CD4-positive, alpha-beta T cell treated with Interleukin-10 for 1 hour (primary cell): ENCODE measurements at places on chromosomes 4 and X.

DNA sequence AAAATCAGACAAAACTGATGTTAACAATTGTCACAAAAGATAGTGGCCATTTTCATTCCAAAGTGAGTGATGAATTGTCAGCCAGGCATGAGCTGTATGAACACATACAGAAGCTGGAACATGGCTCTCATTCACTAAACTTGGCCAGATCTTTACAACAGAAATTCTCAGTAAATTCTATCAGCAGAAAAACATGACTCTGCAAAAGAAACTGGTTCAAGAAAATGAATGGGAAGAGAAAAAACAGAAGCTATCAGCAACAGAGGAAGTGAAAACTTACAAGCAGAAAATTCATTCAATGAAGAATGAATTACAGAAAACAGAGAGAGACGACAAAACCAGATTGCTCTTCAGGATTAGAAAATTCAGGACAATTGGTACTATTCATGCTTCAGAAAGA lies 249.6 kb downstream of the COL25A1 start:
- no peak for DNase-seq

- no peak for DNase-seq
Observed at GRCh38 chr4:110008540-110008939, 95.9 kb downstream of the EGF start.

- DNase-seq = no peak
Observed at GRCh38 chr4:786861-787300, 39.0 kb downstream of the CPLX1 start.

DNA sequence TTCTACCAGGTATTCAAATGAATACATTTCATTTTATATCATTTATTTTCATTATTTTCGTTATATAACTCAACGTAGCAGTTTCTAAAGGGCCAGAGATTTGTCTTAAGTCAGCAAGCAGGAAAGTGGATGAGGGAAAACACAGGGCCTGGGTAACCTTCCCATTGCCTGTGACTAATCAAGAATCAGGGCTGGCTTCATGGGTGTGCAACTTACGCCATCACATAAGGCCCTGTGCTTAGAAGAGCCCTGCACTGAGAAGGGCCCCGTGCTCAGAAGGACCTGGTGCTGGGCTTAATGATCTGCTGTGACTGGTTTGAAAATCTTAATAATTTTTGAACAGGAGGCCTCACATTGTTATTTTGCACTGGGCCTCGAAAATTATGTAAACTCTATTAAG lies 65.4 kb upstream of the FAM9C start:
- DNase-seq = no peak

- DNase-seq = no peak
Observed at GRCh38 chr4:62003695-62004094, 803.6 kb downstream of the ADGRL3 start.

DNA sequence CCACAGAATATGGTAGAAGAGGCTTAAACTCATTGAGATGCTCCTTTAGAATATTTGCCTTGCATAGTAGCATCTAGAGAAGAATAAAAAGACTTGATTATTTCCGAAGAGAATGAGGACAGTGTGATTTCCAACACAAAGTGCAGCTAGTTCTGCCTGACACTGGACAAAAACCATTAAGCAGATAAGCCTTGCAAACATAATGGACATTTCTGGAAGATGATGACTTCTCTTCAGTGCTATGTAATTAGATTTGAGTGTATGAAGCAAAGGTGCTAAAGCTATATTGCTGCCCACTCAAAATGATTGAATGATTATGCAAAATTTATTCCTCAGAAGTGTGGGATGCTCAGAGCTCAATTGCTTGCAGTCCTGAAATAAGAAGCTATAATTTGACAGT lies 156.4 kb downstream of the VEGFC start:
- DNase-seq = no peak

GRCh38 chr4:152095701-152096070 lies 334.9 kb upstream of the GATB start:
- no peak for DNase-seq

DNA sequence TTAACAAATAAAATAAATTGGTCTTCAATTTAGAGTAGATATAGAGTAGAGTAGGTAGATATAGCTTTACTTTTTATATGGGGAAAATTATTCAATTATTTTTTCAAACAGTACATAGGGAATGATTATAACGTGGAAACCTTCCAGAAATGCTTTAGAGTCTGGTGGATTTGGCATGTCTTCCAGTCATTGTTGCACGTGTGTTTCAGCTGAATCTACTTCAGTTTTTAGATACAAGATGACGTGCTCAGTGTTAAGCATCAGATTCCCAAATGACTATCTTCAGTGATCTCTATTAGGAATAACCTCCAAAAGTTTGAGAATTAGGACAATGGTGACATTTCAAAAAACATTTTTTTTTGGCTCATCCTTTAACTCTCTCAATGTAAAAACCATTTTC lies 616.9 kb downstream of the ANKRD50 start:
- no peak for DNase-seq

DNA sequence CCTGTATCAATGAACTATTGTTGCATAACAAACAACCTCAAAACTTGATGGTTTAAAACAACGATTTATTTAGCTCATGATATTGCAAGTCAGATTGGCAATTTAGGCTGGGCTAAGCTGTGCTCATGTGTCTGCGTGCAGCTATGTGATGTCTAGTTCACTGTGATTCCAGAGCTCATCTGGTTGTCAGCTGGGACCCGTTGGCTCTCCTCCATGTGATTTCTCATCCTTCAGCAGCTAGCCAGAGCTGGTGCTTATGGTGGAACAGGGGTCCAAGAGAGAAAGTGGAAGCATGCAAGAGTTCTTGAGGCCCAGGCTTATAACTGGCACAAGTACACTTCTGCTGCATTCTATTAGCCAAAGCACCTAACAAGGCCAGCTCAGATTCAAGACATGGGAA lies 28.8 kb upstream of the TRPC3 start:
- no peak for DNase-seq

DNA sequence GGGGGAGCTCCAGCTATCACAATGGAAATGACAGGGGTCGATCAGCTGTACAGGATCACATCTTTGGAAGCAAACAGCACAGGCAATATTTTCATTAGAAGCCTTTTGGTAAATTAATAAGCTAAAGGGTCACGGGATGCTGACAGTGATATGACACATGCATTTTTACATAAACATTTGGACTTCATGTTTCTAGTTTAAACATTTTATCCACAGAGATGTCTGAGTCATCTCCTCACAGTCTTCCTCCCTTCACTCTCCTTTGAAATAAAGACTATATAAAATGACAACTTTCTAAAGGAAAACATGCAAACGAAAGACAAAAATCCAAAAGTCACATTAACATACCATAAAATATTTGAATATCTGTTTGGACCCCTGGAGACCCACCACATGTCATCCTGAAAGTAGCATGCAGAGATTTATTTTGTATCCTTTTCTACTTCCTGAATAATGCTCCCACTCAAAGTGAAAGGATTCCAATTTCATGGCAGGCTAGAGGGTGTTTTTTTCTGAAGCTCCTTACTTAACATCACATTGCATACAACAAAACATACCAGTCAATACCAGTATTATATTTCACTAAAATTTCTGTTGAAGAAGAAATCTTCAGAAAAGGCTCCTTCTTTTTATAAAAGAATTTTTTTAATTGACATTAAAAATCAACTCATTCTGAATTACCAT lies 200.1 kb upstream of the PPARGC1A start:
- no peak for DNase-seq

DNA sequence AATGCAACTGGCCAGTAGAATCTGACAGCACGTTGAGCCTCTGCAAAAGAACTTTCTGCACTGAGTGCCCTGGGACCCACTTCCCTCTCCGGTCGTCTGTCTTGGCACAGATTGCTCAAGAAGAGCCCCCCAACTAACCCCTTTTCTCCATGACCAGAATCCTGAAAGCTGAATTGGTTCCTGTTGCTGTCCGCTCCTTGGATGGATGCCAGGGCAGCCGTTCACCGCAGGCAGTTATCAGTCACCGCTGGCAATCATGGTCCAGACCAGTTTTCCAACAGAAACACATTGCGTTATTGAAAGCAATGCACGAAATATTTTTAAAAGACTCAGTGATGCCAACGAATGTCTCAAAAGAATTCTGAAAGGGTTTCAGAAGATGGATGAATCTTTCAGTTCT lies 733.7 kb upstream of the FRG1 start:
- DNase-seq = no peak

DNA sequence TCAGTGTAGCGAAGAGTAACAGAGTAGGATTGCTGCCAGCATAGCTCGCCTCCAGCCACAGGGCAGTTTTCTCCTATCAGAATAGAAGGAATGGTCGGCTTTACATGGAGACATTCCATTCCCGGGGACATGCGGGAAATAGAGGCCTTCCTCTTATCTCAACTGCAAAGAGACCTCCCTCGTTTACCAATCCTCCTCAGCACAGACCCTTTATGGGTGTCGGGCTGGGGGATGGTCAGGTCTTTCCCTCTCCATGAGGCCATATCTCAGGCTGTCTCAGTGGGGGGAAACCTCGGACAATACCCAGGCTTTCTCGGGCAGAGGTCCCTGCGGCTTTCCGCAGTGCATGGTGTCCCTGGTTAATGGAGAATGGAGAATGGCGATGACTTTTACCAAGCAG lies 285.0 kb downstream of the ASMT start:
- DNase-seq = no peak
